Spleen (tissue), 13 donors: ENCODE measurements at places on chromosomes 5 and 9. TPM values are rescaled to one million over a fixed set of nuclear protein-coding genes. Genes with fewer than 3 reads are reported as not detected.
A peak's percentile ranks its signal among the peaks of the same experiment; 100 is the strongest.

DNA sequence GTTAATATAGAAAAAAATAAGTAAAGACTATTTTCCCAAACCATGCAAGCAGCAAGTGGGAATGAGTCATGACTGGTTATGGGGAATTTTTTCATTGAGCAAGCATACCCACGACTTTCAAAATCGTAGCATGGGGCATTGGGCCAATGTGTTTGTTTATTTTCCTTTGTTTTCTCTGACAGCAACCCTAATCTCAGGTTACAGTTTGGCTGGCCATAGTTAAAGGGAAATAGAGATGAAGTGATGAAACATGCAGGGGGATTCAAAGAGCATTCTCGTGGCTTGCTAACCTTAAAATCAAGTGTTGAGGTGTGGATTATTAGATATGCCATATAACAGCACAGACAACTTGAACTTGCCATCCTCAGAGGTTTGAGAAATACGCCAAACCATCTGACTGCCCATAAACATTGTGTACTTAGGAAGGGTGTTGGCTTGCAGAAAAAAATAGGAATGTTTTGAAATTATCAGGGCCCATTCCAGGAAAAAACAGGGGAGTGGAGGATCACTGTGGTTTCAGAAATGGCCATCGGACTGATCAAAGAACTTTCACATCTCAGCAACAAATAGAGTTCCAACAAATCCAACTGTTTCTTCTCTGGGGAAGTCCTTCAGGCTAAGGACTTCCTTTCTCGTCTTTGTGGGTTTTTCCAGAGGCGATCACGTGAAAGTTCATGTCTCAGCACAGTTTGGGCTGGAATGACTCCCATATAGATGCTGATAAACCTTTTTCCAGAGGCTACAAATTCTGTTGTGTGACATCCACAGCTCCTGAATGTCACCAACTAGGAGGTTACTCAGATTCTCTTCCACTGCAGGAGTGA, 259.1 kb downstream of the SYK start:
- H3K4me1 ChIP-seq = peaks cover 7% of the 10 kb centered on the region
- H3K27me3 ChIP-seq = no peaks in the 10 kb centered on the region
- no peaks in the 10 kb centered on the region for H3K36me3 ChIP-seq
- H3K27ac ChIP-seq = peak overlapping the region; percentile 42
- DNase-seq = no peak

GRCh38 chr5:43294226-43294625, 19.0 kb downstream of the HMGCS1 start:
- H3K4me1 ChIP-seq = no peaks in the 10 kb centered on the region
- H3K4me3 ChIP-seq = no peak overlapping the region
- H3K36me3 ChIP-seq = peaks cover 91% of the 10 kb centered on the region
- no peak for DNase-seq
- H3K27me3 ChIP-seq = no peaks in the 10 kb centered on the region

- H3K4me1 ChIP-seq = no peaks in the 10 kb centered on the region
- H3K27ac ChIP-seq = no peak overlapping the region
- no peaks in the 10 kb centered on the region for H3K27me3 ChIP-seq
- no peak for DNase-seq
Measured at GRCh38 chr5:135318037-135318436, 81.0 kb downstream of the MACROH2A1 start.

DNA sequence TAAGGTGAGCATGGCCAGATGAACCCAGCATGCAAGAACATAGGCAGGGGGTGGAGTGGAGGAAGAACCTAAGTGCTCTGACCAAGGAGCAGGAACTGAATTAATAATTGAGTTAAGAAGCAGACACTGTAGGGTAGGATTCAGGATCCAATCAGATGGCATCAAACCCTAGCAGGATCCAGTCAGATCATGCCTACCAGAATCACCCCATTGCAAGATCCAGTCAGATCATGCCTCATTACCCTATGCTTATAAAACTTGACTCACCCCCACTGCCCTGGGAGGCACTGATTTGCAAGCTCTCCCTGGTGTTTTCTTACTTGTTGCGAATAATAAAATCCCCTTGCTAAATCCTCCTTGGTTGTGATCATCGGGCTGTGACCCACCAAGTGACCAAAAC, 19.7 kb downstream of the TUSC1 start:
- no peak overlapping the region for H3K4me3 ChIP-seq
- H3K27me3 ChIP-seq = no peaks in the 10 kb centered on the region
- no peak overlapping the region for H3K27ac ChIP-seq
- H3K36me3 ChIP-seq = no peaks in the 10 kb centered on the region

GRCh38 chr9:97078362-97078761, 39.4 kb upstream of the CTSV start:
- no peak for DNase-seq
- peaks cover 32% of the 10 kb centered on the region for H3K27me3 ChIP-seq
- H3K36me3 ChIP-seq = no peaks in the 10 kb centered on the region
- no peaks in the 10 kb centered on the region for H3K4me1 ChIP-seq
- no peak overlapping the region for H3K4me3 ChIP-seq
- no peak overlapping the region for H3K27ac ChIP-seq

DNA sequence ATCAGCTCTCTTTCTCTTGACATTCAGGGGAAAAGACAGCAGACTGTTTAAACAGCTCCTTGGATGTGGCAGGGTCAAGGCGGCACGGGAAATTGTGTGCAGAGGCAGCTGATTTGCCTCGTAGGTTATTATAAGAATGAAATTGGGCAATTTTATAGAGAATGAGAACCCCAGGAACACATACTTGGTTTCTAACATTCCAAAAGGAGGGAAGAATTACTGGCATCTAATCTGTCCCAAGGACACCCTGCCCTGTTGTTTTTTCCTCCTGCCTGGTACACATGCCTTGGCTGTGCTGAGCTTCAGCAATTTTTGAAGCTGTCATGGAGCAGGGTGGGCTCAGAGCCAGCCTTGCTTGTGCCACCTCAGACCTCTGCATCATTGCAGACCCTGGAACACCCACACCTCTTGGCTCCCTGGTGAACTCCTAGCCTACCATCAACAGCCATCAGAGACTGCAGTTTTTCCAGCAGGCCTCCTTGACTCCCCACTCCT, 143.6 kb downstream of the BOD1 start:
- no peak overlapping the region for H3K4me3 ChIP-seq
- no peaks in the 10 kb centered on the region for H3K4me1 ChIP-seq
- H3K27me3 ChIP-seq = no peaks in the 10 kb centered on the region
- no peaks in the 10 kb centered on the region for H3K36me3 ChIP-seq
- no peak overlapping the region for H3K27ac ChIP-seq

DNA sequence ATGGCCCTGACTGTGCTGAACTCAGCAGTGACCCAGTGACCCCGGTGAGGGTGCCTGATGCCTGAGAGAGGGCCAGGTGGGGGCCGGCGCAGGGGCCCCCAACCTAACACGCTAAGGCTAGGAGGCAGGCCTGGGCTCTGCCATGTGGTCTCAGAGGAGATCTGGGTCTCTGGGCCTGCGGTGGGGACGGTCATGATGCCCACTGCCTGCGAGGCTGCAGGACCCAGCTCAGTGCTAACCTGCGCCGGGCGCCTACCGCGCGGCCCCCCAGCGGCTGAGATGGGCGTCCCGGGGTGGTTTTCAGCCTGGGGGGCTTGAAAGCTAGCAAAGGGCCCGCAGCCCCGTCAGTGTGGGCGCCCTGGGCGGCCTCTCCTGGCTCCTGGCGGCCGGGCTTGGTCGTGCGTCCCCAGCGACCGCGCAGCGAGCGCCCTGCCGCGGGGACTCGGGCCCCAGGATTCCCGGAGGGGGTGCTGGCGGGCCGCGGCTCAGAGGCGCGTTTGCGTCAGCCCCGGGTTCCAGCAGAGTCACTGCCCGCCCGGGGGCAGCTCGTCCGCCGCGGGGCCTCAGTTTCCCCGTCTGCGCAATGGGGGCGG, 2.5 kb downstream of the EGFL7 start:
- peak overlapping the region; percentile 74 for H3K27ac ChIP-seq
- peaks cover 40% of the 10 kb centered on the region for H3K27me3 ChIP-seq

DNA sequence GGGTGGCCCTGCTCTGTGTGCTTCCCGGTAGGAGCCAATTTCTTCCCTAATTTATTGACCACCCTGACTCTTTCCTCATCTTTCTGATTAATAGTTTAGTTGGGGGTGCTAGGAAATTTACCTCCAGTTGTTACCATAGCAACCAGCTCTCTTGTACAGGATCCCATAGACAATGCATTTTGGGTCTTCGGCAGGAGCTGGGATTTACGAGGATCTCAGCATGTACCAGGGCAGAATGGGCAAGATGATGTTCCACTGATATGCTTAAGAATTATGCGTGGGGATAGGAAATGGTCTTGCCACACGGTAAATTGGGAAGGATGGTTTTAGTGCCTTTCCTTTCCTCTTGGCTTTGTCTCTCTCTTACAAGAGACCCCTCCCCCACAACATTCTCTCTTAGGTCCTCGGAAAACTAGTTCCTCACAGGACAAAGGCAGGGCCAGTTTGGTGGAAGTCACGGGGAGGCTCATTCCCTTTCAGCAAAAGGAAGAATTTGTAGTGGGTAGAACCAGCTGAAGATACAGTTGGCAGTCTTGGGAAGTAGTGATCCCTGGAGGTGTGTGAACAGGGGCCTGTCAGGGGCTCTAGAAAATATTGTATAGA, 133.4 kb upstream of the SHB start:
- no peaks in the 10 kb centered on the region for H3K27me3 ChIP-seq
- no peak overlapping the region for H3K27ac ChIP-seq
- no peaks in the 10 kb centered on the region for H3K4me1 ChIP-seq
- DNase-seq = no peak
- no peaks in the 10 kb centered on the region for H3K36me3 ChIP-seq

DNA sequence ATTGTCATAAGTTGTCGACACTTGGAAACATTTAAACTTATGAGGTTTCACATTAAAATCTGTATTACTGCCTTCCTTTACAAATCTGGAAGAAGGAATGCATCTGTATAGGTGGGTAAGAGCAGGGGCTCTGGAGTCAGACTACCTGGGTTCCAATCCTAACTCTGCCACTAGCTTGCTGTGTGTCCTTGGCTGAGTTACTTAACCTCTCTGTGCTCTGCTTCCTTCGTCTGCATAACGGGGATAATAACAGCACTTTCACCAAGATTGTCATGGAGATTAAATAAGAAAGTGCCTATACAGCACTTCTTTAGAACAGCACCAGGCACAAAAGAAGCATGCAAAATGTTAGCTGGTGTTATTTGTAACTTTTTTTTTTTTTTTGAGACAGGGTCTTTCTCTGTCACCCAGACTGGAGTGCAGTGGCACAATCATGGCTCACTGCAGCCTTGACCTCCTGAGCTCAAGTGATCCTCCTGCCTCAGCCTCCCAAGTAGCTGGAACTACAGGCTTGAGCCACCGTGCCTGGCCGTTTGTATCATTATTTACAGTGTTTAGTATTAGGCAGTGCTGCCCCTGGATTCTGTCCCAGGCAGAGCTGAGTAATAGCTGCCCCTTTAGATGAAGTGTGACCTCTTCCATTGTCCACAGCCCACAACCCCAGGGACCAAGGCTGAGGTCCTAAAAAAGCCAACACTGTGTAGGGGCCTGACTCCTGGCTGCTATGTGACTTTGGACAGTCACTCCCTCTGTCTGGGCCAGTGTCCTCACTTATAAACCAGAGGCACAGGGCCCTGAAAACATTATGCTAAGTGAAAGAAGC, 25.4 kb upstream of the TTLL11 start:
- H3K4me1 ChIP-seq = peaks cover 8% of the 10 kb centered on the region
- no peak overlapping the region for H3K27ac ChIP-seq

DNA sequence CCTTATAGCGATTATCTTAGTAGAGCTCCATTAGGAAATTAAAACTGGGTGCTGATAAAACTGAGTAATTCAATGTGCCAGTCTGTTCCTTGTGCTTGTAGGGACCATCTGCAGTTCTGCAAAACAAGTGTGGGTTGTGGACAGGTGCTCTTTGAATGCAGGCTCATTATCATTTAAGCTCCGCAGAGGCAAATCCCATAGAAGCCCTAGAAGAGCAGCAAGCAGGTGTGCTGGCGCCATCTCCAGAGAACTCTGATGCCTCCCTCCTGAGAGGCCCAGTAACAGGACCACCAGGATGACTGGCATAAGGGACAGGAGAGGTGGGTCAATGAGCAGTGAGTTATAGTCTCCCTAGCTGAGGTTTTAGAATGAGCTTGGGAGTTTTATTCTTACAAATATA, 1342.4 kb upstream of the DMAC1 start:
- H3K27me3 ChIP-seq = no peaks in the 10 kb centered on the region
- H3K4me1 ChIP-seq = no peaks in the 10 kb centered on the region
- no peak for DNase-seq
- H3K36me3 ChIP-seq = no peaks in the 10 kb centered on the region
- H3K4me3 ChIP-seq = no peak overlapping the region

DNA sequence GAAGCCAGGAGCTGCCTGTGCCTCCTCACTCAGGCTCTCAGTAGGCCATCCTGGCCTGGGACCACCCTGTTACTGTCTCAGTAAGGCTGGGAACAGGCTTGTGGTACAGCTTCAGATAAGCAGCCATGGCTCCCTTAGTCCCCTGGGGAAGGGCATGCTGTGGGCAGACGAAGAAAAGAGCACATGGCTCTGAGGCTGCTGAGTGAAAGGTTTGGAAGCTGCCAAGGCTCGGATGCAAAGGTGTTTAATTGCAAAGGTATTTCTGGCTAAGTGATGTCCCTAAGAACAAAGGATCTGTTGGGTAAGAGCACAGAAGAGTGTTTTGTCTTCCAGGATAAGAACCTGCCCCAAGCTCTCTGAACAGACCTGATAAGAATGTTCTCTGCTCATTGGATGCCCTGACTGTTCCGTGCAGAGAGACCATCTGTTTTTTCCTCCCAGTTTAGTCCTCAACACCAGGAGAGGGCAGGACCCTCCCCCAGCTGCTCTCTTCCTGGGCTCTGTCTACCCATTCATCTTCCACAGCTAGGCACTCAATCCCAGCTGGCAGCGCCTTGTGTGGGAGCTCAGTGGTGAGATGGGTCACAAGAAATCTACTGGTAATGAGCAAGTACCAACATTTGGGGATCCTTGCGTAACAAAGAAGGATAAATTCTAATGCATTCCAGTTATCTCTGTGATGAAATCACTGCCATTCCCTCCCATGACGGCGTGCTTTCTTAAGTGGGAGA, 17.7 kb downstream of the ANGPTL2 start:
- H3K27ac ChIP-seq = no peak overlapping the region
- no peak for DNase-seq
- H3K27me3 ChIP-seq = no peaks in the 10 kb centered on the region
- no peak overlapping the region for H3K4me3 ChIP-seq
- H3K36me3 ChIP-seq = no peaks in the 10 kb centered on the region

DNA sequence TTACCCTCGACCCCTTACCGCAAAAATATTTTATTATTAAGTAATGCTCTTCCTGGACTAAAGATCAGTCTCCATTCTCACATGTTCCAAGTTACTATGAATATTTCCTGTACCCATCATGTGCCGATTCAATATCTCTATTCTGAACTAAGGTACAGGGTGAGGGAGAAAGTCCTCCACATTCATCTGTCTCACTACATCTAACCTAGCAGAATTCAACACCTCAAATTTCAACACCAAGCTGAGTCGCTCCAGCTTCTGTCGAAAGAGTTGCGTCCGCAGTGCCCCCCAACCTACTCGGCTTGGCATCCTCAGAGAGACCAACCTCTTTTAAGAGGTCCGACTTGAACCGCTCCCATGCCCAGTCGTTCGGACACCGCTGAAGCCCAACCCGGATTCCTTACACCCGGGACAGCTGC, 1.0 kb downstream of the CERT1 start:
- H3K27ac ChIP-seq = peak overlapping the region; percentile 92
- H3K4me1 ChIP-seq = peaks cover 62% of the 10 kb centered on the region
- peaks cover 5% of the 10 kb centered on the region for H3K36me3 ChIP-seq
- DNase-seq = no peak

The DPP7 gene
- 193 TPM for total RNA-seq

The C5orf58 gene
- total RNA-seq = not detected

The NDUFAF2 gene
- 13.4 TPM for total RNA-seq

The FST gene
- total RNA-seq = not detected
